ENCODE measurements at places on chromosomes 6 and 20. TPM values are rescaled to one million over a fixed set of nuclear protein-coding genes. Genes with fewer than 3 reads are reported as not detected.

The ZNF831 gene
- total RNA-seq = 0.59 TPM

The KIF13A gene
- total RNA-seq = 13.3 TPM

The KCNK17 gene
- not detected for total RNA-seq

The ULBP1 gene
- 0.99 TPM for total RNA-seq

The CST3 gene
- total RNA-seq = 67.6 TPM

The MRPL14 gene
- total RNA-seq = 73.0 TPM

The ZBTB12 gene
- 5.4 TPM for total RNA-seq

The KHDC1L gene
- not detected for total RNA-seq

The BPIFB2 gene
- not detected for total RNA-seq

DNA sequence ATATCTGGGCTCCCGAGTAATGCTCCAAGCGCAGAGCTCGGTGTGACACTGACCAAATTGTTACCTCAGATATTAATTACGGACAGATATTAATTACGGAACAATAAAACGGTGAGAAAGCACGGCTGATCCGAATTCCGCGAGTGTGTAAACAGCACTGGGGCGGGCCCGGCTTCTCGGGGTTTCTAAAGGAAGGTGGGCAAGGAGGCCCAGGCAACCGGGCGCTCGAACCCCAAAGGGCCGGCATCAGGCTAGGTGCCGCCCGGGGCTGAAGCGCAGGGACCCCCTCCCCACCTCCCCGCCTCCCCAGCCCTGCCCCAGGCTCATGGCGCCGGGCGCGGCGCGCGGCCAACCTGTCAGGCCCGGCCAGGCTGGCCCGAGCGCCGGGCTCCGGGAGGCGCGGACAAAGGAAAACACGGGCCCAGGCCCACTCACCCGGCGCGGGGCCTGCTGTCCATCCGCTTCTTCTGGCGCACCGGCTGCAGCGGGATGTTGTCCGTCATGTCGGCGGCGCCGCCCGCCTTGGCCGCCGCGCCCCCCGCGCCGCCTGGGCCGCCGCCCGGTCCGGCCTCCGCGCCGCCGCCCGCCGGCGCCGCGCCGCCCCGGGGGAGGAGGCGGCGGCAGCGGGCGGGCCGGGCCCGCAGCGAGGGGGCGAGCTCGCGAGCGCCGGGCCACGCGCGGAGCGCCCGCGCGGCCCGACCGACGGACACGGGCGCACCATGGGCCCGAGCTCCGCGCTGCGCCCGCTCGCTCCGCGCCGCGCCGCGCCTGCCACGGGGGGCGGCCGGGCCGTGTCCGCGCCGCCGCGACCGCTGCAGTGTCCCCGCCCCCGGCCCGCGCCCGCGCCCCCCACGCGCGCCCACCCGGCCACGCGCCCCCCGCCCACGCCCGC is at the start of gene ATP9A:
Gene ATP9A (minus strand): TSS at position 524 of the 892 bp plus-strand sequence. CDS start 21 bp downstream, at position 503.
- H3K4me3 ChIP-seq = no peak within 1 kb of the TSS
- H3K4me1 ChIP-seq = no peaks in the 10 kb centered on the region
- H3K27ac ChIP-seq = no peak within 1 kb of the TSS
- peaks cover 3% of the 10 kb centered on the region for H3K27me3 ChIP-seq
- no peaks in the 10 kb centered on the region for H3K36me3 ChIP-seq

GRCh38 chr20:58702161-58702510 is 9.5 kb downstream of the NPEPL1 start:
- H3K4me1 ChIP-seq = no peaks in the 10 kb centered on the region
- DNase-seq = peak; percentile 2
- H3K36me3 ChIP-seq = no peaks in the 10 kb centered on the region
- H3K27me3 ChIP-seq = no peaks in the 10 kb centered on the region
- H3K27ac ChIP-seq = no peak overlapping the region

GRCh38 chr6:56657354-56657753 is 14.7 kb upstream of the DST start:
- H3K4me3 ChIP-seq = no peak overlapping the region
- peaks cover 2% of the 10 kb centered on the region for H3K4me1 ChIP-seq
- H3K27ac ChIP-seq = no peak overlapping the region
- H3K36me3 ChIP-seq = no peaks in the 10 kb centered on the region

- DNase-seq = no peak
- H3K36me3 ChIP-seq = no peaks in the 10 kb centered on the region
- no peak overlapping the region for H3K27ac ChIP-seq
- H3K27me3 ChIP-seq = peaks cover 21% of the 10 kb centered on the region
- no peak overlapping the region for H3K4me3 ChIP-seq
- H3K4me1 ChIP-seq = no peaks in the 10 kb centered on the region
These were observed 74.0 kb upstream of the BHLHE23 start for GRCh38 chr20:63080811-63081210.

DNA sequence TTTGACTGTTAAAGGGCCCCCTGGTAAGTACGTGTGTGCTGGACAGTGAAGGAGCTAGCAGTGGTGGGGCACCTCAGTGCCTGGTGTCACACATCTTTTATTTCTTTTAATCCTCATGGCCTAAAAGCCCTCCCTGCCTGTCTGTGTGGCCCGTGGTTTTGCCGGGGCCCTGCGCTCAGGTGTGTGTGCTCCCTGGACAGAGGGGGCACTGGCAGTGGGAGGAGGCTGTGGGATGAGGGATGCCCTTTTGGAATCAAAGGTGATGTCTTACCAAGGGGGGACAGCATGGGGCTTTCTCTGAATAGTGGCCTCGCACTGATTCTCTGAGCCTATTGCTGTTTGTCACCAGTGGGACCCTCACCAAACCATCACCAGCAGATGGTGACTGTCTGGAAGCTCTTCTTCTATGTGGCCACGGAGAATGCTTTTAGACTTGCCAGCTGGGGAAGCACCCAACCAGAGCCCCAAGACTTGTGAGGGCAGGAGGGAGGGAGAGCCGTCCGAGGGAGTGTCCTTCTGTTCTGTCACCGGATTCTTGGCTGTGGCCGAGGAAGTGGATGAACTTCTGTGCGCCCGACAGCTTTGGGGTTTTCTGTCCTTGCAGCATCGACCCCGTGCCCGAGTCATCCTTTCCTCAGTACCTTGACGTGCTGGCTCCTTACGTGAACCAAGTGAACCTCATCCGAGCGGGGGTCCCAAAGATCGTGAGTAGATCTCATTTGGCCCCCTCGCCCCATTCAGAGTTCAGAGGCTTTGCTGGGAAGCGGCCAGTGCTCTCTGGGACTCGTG is 18.1 kb downstream of the PNLDC1 start:
- H3K27ac ChIP-seq = no peak overlapping the region
- H3K36me3 ChIP-seq = no peaks in the 10 kb centered on the region
- H3K27me3 ChIP-seq = peaks cover 2% of the 10 kb centered on the region

DNA sequence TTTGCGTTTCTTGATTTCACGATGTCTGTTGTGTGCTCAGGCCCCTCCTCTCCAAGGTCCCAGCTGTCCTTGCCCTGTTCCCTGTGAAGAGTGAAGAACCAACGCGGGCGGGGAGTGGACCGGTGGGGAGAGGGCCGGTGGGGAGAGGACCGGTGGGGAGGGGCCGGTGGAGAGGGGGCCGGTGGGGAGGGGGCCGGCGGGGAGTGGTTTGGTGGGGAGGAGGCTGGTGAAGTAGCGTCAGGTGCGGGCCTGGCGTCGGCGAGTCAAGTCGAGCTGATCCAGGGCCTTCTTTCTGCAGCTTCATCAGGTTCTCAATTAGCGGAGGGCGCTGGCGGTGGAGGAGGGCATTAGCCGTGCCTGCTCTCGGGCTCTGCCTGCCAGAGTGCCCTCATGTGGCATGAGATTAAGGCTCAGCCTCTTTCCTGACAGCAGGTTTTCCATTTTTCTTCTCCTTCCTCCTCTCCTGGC is 21.2 kb upstream of the BHLHE23 start:
- H3K4me3 ChIP-seq = no peak overlapping the region
- peaks cover 60% of the 10 kb centered on the region for H3K27me3 ChIP-seq
- no peak overlapping the region for H3K27ac ChIP-seq
- H3K36me3 ChIP-seq = no peaks in the 10 kb centered on the region

DNA sequence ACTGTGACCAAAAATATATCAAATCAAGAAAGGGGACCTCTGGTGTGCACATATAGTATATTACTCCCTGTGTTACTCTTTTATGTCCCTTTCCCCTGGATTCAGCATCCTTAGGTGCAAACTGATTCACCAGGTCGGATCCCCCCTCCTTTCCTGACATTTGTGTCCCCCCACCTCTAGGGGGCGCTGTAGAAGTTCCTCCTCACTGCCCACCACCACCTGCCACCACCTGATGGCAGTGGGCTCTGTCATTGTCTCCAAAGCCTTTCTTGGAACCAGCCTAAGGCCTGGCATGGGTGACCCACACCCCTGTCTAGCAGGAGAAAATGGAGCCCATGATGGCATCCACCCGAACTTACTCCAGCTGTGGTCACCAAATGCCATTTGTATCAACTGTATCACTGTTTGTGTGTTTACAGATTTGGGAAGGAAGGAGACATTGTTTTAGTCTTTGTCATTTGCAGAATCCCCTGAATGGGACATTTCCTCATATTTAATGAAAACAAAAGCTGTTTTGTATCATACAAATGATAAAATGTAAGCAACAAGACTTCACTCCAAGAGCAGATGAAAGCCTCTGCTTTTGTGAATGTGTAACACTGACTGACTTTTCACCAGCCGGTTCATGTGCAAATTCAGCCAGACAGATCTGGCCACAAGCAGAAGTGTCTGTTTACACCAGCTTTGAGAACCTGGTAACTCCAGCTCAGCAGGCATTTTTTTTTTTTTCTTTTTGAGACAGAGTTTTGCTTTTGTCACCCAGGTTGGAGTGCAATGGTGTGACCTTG is 66.2 kb downstream of the ARMC2 start:
- H3K4me3 ChIP-seq = no peak overlapping the region
- no peaks in the 10 kb centered on the region for H3K4me1 ChIP-seq
- H3K27me3 ChIP-seq = 0 out of 2 replicates have a peak, but pooled peaks cover 3% of the 10 kb centered on the region
- no peaks in the 10 kb centered on the region for H3K36me3 ChIP-seq
- no peak overlapping the region for H3K27ac ChIP-seq
- DNase-seq = peak; percentile 61

DNA sequence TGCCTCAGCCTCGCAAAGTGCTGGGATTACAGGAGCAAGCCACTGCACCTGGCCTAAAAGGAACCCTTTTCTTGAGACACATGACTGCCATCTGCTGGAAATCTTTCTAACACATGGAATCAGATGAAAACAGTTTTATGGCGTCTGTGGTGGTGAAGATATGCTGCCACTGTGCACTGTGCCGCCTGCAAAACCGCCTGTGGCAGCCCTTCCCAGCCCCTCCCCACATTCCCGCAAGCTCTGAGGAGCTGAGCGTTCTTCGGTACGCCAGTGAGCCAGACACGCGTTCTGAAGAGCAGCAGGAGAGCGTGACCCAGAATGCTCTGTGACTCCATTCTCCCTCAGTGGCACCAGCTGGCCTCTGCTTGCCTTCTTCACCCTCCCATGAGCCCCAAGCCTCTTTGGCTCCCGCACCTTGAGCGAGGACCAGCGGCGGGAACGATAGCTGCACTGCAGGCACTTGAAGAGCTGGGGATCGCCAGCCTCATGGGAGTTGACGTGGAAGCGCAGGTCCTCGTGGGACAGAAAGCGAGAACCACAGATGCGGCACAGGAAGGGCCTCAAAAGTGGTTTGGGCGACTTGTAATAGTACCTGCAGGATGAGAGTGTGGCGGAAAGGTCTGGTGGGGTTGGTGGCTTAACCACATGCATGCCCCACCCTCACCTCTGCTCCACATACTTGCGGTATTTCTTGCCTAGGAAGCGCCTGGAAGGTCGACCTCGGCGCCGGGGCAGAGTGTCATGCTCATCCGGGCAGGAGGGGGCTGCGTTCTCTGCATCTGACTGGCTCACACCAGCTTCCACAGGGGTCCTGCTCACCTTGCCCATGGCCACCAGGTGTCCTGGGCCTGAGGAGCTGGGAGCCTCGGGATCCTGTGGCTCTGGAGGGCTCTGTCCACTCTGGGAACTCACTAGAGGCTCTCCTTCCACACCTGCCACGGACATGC is 8.7 kb downstream of the ZNF335 start:
- H3K4me1 ChIP-seq = no peaks in the 10 kb centered on the region
- H3K27me3 ChIP-seq = no peaks in the 10 kb centered on the region
- peak; percentile 75 for DNase-seq

DNA sequence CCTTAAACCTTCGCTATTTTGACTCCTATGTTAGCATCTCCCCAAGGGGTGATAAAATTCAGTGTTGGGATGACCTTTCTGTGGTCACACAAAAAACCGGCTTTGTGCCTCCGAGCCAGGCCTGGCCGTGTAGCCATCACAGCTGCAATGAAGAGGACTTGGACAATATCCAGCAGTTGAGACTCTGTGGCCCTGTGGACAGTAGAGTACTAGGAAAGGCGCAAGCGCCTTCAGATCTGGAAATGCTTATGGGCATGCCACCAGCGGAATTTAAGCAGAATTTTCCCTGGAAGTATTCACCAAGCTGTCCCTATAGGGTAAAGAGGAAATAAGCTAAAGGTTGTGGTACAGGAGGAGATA is 63.3 kb upstream of the SLC2A12 start:
- H3K27ac ChIP-seq = no peak overlapping the region
- DNase-seq = peak; percentile 42
- H3K4me3 ChIP-seq = no peak overlapping the region

DNA sequence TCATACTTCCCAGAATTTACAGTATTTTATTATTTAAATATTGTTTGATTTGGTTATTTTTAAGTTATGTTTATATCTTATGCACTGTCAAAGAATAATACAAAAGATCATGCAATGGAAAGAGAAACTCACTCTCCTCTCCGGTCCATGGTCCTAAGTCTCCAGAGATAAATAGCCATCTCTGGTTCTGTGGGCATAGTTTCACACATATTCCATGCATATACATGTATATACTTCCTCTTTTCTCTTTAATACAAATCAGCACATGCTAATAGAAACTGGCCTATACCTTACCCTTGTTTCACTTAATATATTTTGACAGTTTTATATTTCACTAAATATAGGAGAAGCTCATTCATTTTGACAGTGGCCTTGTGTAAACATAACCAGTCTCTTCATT is 901.7 kb upstream of the CITED2 start:
- no peak overlapping the region for H3K4me3 ChIP-seq
- H3K27ac ChIP-seq = no peak overlapping the region
- no peaks in the 10 kb centered on the region for H3K4me1 ChIP-seq
- H3K36me3 ChIP-seq = no peaks in the 10 kb centered on the region

DNA sequence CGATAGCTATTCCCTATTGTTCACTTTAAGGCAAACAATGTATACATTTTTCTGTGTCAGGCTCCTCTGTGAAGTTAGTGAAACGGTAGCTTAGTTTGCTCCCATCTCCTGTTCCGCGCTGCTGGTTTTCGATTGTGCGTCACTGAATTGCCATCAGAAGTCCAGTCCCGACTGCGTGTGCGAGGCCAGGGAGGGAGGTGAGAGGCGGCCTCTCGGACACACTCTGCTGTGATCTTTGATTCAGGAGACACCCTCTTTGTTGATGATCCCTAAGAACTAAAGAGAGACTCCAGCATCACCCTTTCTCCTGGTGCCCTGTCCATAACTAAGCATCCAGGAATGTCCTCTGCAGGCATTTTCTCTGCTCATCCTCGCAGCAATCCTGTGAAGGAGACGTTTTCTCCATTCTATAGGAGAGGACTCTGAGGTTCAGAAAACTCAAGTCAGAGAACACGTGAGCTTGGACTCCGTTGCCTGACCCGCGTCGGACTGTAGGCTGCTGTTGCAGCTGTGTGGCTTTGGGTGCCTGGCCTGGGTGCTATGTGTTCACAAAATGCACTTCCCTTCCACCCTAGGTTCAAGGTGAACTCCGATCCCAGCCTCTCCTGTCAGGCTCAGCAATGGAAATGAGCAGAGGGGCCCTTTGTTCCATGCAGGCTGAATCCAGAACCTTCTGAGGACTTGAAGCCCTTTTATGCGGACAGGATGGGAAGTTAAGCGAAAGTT is 24.1 kb upstream of the UNC93A start:
- no peak for DNase-seq
- no peaks in the 10 kb centered on the region for H3K4me1 ChIP-seq
- H3K27ac ChIP-seq = no peak overlapping the region
- no peak overlapping the region for H3K4me3 ChIP-seq
- no peaks in the 10 kb centered on the region for H3K27me3 ChIP-seq
- H3K36me3 ChIP-seq = no peaks in the 10 kb centered on the region

- H3K27me3 ChIP-seq = no peaks in the 10 kb centered on the region
- DNase-seq = no peak
- no peak overlapping the region for H3K27ac ChIP-seq
These were observed 46.9 kb upstream of the SMIM29 start for GRCh38 chr6:34295721-34296120.
